Neural progenitor cell (in vitro differentiated cells): ENCODE measurements at places on chromosomes 12 and 14.

DNA sequence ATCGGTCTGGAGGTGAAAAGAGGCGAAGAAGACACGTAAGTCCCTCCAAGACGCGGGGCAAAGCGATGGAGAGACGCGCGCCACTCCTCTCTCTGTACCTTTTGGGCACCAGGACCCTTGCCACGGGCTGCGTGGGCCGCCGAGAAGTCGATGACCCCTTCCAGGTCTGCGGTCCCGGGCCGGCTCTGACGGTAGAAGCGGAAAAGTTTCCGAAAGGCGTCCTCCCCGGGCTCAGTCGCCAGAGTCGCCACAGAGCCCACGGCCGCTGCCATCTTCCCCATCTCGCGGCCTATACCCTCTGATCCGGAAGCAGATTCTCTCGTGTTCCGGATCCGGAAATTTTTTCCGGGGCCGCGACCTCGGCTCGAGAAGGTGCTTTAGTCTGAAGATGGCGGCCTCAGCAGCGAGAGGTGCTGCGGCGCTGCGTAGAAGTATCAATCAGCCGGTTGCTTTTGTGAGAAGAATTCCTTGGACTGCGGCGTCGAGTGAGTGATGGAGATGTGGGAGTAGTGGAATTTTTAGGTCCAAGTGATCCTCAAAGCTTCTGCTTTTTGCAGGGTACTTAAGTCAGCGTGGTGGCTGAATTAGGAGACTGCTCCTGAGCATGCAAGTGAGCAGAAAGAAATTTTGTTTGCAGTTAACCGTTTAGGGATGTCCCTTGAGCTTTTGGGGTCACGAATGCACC, at the start of the genes ALKBH1 and SLIRP:
Gene ALKBH1, minus strand, starts transcription at position 300 of the 685 bp plus-strand sequence. Its CDS starts 19 bp downstream, at position 281.
Gene SLIRP, plus strand, starts transcription at position 380 of the 685 bp plus-strand sequence. Its CDS starts 9 bp downstream, at position 389.
- DNase-seq, result peak; percentile 92

GRCh38 chr14:61150851-61151250, 130.3 kb downstream of the TMEM30B start:
- DNase-seq, result no peak

- DNase-seq, result no peak
Observed at GRCh38 chr12:96514328-96514727, 25.0 kb downstream of the CFAP54 start.

DNA sequence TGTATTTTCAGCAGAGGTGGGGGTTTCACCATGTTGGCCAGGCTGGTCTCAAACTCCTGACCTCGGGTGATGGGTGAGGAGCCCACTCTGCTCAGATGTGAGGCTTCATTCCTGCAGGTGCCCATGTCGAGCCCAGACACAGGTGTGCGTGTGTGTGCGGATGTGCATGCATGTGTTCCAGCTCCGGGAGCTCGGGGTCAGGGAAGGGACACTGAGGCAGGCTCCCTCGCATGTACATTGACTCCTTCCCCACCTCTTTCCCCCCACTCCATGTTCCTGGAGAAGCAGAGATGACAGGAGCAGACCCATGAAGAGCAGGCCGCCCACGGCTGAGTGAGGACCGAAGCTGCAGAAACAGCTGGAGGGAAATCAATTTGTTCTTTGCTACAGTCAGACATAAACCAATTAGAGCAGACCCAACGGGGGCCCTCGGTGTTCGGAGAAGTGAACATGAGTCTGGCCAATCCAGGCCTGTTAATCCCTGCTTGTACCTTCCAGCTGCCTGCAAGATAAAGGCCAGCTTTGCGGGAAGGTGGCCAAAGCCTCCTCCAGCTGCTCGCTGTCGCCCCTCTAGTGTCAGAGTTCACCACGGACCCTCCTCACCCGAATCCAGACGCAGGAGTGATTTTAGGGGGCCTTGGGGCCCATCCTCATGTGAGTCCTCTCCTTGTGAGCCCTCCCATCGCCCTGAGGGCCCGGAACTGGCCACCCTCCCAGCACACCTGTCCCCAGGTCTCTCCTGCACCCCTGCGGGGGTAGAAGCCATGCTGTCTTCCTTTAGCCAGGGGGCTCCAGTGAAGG, 321.0 kb upstream of the RTL1 start:
- DNase-seq, result peak; percentile 59

DNA sequence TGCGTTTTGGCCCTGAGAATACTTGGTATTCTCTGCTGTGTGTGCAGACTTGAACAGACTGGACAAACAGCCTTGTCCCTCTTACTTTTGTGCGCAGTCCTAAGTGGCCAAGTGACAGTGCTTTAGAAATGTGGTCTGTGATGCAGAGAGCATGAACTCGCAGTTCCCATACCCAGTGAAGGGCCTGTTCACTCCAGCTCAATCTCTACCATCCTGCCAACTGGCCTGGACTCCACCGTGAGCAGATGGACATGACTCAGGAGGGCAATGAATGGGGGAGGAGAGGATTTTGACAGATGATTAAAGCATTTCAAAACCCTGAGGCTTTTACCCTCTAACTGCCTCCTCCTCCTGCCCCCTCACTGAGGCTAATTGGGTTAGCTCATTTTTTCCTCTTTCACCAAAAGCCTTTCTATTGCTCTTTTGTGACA, 62.5 kb upstream of the PYGL start:
- DNase-seq, result no peak

GRCh38 chr12:13165617-13166041, 30.9 kb upstream of the EMP1 start:
- no peak for DNase-seq

- no peak for DNase-seq
Observed at GRCh38 chr14:77674931-77675330, 32.9 kb downstream of the ALKBH1 start.

DNA sequence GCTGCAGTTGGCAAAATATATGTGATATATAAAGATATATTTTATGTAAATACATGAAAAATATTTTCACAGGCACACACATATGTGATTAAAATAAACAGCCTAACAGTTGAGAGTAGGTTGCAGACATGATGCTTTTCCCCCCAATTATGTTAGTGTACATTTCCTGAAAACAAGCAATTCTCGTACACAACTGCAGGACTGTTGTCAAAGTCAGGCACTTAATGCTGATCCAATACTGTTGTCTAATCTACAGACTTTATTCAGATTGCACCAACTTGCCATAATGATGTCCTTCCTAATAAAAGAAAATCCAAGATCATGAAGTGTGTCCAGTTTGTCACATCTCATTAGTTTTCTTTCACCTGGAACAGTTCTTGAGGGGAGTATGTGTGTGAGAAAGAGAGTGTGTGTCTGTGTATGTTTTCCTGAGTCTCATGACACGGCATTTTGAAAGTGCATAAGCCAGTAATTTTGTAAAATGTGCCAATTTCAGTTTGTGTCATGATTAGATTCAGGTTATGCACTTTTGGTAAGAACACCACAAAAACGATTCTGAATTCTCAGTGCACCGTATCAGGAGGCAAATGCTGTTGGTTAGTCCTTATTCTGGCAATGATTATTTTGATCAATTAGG, 16.5 kb upstream of the SEL1L start:
- no peak for DNase-seq

- DNase-seq, result no peak
Observed at GRCh38 chr12:124949779-124950728, 35.6 kb upstream of the UBC start.

- no peak for DNase-seq
Observed at GRCh38 chr12:118747771-118748170, 233.6 kb upstream of the SRRM4 start.

DNA sequence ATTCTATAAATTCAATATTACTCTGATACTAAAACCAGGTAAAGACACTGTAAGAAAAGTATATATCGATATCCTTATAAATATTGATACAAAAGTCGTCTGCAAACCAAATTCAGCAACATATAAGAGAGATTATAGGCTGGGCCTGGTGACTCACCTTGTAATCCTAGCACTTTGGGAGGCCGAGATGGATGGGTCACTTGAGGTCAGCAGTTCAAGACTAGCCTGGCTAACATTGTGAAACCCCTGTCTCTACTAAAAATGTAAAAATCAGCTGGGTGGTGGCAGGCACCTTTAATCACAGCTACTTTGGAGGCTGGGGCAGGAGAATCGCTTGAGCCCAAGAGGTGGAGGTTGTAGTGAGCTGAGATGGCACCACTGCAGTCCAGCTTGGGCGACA, 13.5 kb upstream of the TUBA1C start:
- no peak for DNase-seq

GRCh38 chr14:24332268-24332993, 2.4 kb downstream of the ADCY4 start:
- peak; percentile 81 for DNase-seq

DNA sequence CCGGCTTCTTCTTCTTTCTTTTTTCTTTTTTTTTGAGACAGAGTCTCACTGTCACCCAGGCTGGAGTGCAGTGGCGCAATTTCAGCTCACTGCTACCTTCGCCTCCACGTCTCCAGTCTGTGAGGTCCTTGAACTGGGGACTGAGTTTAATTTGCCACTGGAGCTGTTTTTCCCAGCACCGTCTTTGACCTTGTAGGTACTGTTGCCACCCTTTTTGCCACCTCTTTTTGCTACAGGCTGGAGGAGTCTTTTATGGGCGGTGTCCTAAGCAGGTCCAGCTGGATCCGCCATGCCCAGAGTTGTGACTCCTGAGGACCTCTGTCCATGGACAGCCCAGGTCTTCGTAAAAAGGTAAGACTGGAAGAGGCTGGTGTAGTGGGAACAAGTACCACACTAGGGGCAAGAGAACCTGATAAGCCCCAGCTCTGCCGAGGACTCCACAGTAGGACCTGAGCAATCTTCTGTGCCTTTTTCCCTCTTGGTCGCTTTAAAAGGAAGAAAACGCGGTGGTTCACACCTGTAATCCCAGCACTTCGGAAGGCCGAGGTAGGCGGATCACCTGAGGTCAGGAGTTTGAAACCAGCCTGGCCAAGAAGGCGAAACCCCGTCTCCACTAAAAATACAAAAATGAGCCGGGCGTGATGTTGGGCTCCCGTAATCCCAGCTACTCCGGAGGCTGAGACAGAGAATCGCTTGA, 946 bp downstream of the RNU4-2 start:
- DNase-seq, result peak; percentile 30

- DNase-seq, result no peak
Observed at GRCh38 chr12:46160981-46161690, 107.7 kb downstream of the SLC38A1 start.

DNA sequence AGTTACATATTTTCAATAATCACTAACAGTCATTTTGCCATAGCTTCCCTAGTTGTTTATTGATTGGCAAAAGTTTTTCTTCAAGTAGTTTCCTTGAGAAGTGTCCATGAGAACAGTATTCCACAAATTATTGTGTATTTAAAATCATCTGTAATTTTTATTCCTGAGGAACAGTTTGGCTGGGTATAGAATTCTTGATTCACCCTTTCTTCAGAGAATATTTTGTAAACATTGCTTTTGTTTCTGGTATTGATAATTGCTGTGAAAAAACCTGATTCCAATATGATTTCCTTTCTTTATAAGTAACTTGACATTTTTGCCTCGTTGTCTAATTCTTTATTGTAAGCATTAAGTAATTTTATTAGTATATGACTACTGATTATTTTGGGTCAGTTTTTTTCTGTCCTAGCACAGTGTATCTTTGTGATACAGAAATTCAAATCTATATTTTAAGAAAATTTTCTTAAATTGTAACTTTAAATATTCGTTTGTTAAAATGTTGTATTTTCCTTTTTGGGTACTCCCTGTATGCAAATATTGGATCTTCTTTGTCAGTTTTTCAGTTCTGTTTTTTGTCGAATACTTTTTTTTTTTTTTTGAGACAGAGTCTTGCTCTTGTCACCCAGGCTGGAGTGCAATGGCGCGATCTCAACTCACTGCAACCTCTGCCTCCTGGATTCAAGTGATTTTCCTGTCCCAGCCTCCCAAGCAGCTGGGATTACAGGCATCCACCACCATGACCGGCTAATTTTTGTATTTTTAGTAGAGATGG, 162.0 kb upstream of the ATP2B1 start:
- DNase-seq, result no peak

DNA sequence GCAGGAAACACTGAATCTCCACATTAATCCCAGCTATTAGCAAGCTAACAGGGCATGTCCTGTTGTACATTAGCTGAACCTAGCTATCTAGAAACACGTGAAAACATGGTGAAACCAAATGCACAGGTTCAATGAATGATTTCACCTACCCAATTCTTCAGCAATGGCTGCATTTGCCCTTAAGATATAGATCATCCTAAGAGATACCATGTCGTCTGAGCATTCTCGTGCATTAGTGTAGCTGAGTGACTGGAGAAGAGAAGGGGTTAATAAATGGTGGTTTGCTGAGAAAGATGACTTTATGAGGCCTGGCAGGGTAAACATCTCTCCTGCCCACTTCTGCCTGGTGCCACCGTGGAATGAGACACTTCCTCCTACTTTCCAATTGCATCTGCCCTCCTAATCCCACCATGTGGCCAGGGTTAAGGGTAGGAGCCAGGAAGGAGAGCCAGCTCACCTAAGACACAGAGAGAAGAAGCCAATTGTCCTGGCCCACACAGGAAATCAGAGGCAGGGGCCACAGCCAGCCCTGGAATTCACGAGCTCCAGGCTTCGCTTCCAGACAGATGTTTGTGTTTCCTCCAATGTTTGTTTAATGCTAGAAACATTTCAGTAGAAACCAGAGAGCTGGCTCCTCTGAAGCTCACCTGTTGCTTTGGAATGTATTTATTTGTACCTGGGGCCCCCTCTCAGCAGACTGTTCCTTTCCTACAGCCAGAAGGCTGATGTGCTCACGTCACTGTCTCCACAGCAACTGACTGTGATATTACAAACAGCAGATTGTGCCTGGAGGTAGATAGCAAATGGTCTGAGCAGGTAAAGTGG, 126.0 kb upstream of the PARP11 start:
- no peak for DNase-seq

GRCh38 chr12:68341822-68342221, 9.7 kb upstream of the MDM1 start:
- DNase-seq, result no peak

GRCh38 chr12:100857971-100858370, 63.4 kb downstream of the ANO4 start:
- DNase-seq, result no peak

- DNase-seq, result no peak
Observed at GRCh38 chr12:66163289-66163688, 6.5 kb downstream of the TMBIM4 start.

GRCh38 chr12:114961491-114961890, 277.5 kb upstream of the TBX3 start:
- no peak for DNase-seq

DNA sequence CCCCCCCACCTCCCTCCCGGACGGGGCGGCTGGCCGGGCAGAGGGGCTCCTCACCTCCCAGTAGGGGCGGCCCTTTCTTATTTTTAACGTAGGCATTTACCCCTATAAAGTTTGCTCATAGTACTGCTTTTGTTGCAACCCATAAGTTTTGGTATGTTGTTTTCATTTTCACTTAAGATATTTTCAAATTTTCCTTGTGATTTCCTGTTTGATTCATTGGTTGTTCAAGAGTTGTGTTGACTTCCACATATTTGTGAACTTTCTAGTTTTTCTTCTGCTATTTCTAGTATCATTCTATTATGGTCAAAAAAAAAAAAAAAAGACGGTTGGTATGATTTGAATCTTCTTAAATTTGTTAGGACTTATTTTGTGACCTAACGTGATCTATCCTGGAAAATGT, 6.5 kb downstream of the NOXRED1 start:
- no peak for DNase-seq

- no peak for DNase-seq
Observed at GRCh38 chr12:100186071-100186470, 14.5 kb upstream of the ACTR6 start.

GRCh38 chr14:95200404-95200803, 43.1 kb upstream of the DICER1 start:
- DNase-seq, result no peak

GRCh38 chr14:65103150-65103760, 938 bp upstream of the MAX start:
- peak; percentile 47 for DNase-seq
